ENCODE measurements at places on chromosomes 7 and 10. TPM values are rescaled to one million over a fixed set of nuclear protein-coding genes. Genes with fewer than 3 reads are reported as not detected.

The MYPN gene
- total RNA-seq = not detected

The BAIAP2L1 gene
- 17.2 TPM for total RNA-seq

The BTBD16 gene
- total RNA-seq = not detected

The PSTK gene
- total RNA-seq = 8.6 TPM

The CFAP58 gene
- total RNA-seq = 0.49 TPM
